ENCODE measurements at places on chromosomes 2 and 18. TPM values are rescaled to one million over a fixed set of nuclear protein-coding genes. Genes with fewer than 3 reads are reported as not detected.

Gene GIGYF2
- total RNA-seq: 111 TPM

Gene SLC19A3
- total RNA-seq: 1.2 TPM

Gene CYRIA
- 230 TPM for total RNA-seq

Gene LTBP1
- total RNA-seq: 25.6 TPM

Gene MYO3B
- 0.16 TPM for total RNA-seq

Gene RNASEH1
- 26.2 TPM for total RNA-seq

Gene EGR4
- not detected for total RNA-seq

Gene UGT1A8
- not detected for total RNA-seq

Gene RASGRP3
- total RNA-seq: 11.1 TPM

Gene KATNAL2
- 2.0 TPM for total RNA-seq

Gene PROKR1
- 2.0 TPM for total RNA-seq

Gene EVX2
- not detected for total RNA-seq

Gene TWIST2
- total RNA-seq: 0.16 TPM

Gene ZNF514
- total RNA-seq: 35.9 TPM

All from occipital lobe (tissue), 3 donors.